ENCODE measurements at places on chromosomes 2 and 18.

DNA sequence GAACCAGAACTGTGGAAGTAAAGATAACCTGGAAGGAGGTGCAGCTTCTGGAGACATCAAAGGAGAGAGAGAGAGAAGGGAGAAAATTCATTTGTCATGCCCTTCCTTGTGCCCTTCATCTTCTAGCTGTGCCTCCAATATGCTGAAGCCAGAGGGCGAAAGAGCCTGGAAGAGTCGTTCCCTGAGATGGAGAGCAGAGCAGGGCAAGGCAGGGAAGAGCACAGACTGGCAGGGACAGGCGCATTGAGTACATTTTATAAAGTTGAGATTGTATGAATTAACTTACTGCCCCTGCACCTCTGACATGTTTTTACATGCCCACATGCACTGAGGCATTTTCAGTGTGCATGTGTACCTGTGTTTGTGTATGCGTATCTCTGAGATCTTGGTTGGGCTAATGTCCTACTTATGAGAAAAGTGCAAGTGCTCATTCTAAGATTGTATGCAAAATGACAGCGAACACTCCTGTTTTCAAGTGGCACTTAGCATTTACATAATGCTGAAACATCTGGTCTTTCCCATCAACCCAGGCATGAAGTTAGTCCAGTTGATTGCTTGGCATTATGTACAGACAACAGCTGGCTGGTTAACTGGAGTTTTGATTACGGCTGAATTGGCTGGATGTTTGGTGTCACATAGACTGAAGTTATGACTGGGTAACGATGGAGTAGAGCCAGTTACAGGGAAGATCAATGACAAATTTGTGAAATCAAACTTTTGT is 23.7 kb upstream of the MMADHC start:
- DNase-seq: peak; percentile 34

DNA sequence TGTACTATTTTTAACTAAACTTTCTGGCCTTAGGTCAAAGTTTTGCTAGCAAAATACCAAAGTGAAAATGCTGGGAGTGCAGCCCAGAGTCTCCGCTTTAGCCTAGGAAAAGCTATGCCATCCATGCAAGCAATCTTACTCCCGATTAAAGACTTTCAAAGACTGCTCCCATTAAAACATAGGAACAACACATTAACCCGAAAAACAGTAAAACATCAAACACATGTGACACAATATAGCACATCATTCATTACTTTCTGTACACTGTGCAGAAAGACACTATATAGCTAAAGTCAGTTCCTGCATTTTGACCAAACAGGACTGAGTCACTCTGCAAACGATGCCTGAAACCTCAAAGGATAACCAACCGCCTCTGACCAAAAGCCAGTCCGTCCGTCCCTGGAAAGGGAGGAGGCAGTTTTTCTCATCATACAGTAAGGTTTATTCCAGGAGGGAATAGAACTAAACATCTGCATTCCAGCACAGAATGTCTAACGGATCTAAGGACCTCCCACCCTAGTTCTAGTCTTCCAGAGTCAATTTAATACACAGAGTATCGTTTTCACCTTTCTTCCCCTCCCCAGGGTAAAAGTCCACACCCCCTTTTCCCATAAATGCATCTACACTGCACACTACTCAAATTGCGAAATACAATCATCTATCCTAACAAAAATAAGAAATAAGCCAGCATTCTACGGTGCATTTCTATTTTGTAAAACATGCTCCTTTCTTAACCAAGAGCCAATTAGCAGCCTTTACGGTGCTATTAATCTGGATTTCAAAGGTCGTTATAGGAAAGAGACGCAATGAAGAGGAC is 1.7 kb downstream of the ROCK2 start:
- DNase-seq: peak; percentile 58

GRCh38 chr18:58609536-58609993 is 19.3 kb downstream of the ALPK2 start:
- DNase-seq: no peak

DNA sequence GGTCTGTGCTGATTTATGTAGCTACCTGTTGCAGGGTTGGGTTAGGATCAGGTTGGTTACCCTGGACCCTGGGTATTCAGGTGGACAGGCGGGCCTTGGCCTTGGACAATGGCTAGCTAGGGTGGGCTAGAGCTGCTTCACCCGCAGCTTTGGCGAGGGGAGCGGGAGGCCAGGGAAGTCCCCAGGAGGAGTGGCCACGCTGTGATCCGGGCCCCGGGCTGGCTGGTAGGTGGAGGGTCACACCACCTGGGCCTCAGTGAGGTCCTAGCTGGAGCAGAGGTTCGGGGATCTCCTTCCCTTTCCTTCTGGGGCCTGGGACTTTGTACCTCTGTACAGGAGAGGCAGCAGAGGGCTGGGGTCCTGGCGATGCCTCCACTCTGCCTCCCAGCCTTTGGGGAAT is 9.8 kb downstream of the RTP5 start:
- peak; percentile 27 for DNase-seq

DNA sequence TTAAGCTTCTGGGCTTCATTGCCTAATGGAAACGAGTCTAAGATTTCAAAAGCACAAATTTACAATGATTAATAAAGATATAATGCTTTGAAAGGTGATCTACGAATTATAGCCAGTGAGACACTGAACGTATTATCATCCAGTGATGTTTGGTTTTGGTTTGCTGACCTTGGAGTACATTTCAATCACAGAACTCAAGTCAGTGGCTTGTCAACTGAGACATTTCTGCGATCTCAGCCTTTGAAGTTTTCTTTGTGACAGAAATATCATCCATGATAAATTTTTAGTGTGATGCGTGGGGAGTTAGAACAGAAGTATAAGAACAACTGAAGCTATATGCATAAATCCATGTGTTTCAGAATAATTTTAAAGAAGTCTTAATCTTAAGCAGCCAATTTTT is 263.8 kb downstream of the TCF4 start:
- no peak for DNase-seq

DNA sequence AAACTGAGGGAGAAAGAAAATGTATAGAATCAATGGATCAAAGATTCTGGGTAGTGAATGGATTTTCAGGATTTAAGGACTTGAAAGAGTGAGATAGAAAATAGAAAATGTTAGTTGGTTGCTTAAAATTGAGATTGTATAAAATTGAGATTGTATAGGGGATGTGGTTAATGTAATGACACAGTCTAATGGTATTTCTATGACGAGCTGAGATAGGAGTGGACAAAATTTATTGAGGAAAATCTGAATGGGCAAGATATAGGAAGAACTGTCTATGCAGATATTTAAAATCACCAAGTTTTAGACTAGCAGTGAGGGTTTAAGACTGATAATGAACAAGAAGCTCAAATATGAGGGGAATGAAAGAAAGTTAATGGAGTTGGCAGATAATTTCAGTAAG is 406.6 kb downstream of the NYAP2 start:
- no peak for DNase-seq

DNA sequence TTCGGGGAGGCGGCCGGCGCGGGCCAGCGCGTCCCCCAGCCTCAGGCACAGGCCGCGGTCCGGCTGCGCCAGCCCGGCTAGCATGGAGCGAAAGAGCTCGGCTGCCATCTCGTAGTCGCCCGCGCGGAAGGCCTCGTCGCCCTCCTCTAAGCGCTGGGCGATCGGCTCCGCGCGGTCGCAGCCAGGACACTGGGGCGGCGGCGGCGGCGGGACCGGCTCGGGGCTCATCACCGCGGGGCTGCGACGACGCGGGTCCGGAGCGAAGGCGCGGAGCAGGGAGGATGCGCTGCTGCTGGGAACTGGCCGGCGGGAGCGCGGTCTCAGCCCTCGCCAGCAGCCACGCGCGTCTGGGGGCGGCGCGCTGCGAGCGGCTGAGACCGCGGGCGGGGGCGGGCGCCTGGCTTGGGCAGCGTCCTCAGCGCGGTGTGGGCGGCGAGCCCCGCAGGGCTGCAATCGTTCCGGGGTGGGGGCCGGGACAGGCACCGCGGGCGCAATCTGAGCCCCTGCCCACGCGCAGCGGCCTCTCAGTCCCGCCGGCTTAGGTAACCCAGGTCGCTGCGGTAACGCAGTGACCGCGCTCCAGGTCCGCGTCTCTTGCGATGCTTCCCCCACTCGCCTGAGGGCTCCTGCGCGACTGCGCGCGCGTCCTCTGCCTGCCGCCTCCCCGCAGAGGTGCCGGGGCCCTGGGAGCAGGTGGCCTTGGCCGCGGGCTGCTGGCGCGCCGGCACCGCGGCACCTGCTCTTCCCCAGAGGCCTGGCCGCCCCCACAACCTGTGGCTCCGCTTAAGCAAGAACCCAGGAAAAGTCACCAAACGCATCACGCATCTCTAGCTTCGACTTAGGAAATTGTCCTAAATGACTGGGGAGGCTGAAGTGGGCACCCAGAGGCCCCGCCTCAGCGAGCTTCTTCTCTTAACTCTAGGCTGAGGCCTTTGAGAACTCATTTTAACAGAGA is at the start of gene LONRF2:
Gene LONRF2 (minus strand): TSS at position 636 of the 955 bp plus-strand sequence. CDS start 408 bp downstream, at position 228.
- peak; percentile 35 for DNase-seq

DNA sequence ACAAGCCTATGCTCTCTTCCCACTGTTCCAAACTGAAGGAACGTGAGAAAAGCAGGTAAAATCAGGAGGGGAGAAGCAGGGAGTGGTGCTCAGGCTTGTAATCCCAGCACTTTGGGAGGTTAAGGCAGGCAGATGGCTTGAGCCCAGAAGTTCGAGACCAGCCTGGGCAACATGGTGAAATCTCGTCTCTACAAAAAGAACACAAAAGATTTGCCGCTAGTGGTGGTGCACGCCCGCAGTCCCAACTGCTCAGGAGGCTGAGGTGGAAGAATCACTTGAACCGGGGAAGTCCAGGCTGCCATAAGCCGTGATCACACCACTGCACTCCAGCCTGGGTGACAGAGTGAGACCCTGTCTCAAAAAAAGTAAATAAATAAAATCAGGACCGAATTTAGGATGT is 1.3 kb upstream of the TMSB10 start:
- DNase-seq: no peak

DNA sequence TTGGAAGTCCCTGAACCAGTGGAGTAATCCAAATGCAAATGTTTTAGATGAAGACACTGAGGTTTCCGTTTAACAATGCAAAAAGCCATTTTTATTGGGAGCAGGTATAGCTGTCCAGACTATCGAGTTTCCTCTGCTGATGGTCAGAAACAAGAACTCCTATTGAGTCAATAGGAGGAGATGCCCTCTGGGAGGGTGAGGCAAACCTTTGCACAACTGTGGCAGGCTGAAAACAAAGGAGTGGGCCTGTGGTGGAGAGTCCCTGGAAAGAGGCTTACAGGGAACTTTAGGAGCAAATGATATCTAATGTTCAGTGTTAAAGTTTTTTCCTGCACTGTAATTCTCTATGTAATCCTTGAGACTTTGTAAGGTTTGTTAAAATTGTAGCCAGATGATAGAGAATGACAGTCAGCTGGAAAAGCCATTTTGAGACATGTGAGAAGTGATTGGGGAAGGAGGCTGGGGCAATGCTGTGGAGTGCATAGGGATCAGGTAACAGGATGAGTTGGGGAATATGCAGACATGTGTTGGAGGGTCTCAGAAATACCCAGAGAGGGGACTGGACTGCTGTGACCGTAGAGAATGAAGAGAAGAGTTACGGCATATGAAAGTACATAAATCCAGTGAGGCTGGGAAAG is 15.1 kb upstream of the EML4 start:
- DNase-seq: no peak

DNA sequence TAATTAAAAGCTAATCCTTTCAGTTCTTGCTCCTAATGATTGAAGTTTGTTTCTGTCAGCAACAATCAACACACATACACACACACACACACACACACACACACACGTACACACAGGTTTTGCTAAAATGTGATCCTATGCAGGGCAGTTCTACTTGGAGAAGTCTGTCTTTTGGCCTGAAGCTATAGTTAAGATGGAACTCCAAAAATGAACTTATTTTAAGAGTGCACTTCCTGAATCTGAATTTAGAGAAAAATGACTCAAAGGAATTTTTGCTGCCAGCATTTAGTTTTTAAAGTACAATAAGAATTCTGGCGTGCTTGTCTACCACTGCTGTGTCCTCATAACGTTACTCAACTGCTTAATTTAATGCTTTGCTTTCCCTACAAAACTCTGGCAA is 6.6 kb downstream of the GALNT5 start:
- no peak for DNase-seq

GRCh38 chr2:11104794-11105660 is 50.2 kb upstream of the SLC66A3 start:
- no peak for DNase-seq

DNA sequence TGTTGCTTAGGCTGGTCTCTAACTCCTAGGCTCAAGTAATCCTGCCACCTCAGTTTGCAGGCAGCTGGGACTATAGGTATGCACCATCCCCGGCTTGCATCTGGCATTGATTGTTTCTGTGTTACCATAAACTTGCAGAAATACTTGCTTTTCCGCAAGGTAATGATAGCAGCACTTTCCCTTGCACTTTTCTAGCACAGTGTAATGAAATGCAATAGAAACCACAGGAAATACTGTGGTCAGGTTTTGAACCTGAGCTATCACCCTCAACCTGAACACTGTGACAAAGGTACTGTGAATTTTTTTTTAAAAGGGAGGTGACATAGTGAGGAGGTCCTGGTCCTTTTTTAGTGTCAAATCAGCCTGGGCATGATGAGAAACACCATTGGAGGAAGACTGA is 38.3 kb downstream of the DHRS9 start:
- no peak for DNase-seq

- DNase-seq: no peak
Measured at GRCh38 chr2:206218796-206219499, 55.5 kb upstream of the ZDBF2 start.

DNA sequence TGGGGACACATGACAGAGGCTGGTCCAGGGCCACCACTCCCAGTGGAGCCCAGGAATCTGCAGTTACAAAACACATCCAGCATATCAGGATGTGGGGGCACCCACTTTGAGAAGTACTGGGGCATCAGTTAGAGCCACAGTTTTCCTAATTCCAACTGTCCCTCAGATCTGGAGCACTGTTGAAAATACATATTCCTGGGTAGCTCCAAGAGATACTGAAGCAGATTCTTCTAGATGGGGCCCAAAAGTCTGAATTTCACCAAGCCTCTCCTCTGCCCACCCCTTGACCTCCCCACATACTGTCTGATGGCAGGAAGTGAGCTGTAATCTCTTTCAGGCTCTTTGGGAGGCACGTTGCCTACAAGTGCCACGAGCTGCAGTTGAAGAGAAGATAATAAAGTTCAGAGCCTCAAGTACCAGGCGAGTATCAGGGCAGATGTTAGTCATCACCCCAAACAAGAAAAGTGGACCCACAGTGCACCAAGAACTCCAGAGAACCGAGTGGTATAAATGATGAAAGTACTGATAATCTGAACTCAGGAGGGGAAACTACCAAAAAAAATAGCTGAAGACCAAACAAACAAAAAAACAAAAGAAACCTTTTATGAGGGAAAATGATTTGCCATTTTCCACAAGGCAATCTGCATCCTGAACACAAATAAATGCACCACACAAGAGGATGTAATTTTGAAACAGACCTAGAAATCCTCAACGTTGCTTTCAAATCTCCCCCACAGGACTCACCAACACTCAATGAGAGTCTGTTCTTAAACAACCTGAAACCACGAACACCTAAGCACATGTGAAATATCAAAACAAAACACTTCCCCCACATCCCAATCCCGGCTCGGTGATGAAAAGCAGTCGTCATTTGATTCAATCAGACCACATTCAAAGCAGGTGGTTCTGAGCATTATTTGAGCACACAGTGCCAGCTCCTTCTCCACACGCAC is 98.7 kb downstream of the TCF4 start:
- DNase-seq: no peak

GRCh38 chr2:5764041-5764440 is 71.9 kb downstream of the SOX11 start:
- no peak for DNase-seq

- no peak for DNase-seq
Measured at GRCh38 chr2:224083638-224084037, 44.6 kb upstream of the SERPINE2 start.

GRCh38 chr18:58977223-58977622 is 112.5 kb downstream of the ZNF532 start:
- DNase-seq: no peak
